ENCODE measurements at places on chromosomes 4 and X. TPM values are rescaled to one million over a fixed set of nuclear protein-coding genes. Genes with fewer than 3 reads are reported as not detected.

DNA sequence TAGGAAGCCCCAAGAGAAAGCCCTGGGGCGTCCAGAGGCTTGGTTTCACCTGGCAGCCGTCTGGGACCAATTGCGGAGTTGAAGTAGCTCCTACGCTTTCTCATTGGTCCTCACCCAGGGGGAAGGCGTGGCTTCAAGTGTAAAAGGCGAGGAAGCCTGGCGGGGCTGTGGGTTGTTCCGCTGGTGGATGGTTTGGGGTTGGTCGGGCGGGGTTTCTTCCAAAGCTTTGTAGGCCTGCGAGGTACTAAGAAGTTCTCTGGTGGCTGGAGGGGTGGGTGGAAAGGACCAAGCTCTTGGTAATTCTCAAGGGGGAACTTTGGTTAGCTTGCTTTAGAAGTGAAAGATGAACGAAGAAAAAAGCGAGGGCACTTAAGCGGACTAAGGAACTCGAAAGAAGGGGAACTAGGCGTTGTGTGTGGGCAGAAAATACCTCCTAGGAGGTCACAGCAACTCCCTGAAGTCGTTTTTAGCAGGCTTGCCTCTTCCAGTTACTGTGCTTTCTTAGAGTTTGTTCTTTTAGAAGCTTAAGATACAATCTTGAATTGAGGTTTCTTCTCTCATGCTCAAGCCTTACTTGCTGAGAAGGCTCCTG, 36.6 kb downstream of the CCNG2 start:
- H3K27me3 ChIP-seq, result no peaks in the 10 kb centered on the region
- no peak for DNase-seq
- H3K27ac ChIP-seq, result no peak overlapping the region
- H3K4me1 ChIP-seq, result peaks cover 17% of the 10 kb centered on the region
- H3K4me3 ChIP-seq, result no peak overlapping the region

GRCh38 chr4:90081432-90082144, 45.6 kb upstream of the CCSER1 start:
- H3K4me3 ChIP-seq, result no peak overlapping the region
- H3K27me3 ChIP-seq, result no peaks in the 10 kb centered on the region
- no peaks in the 10 kb centered on the region for H3K36me3 ChIP-seq
- no peak for DNase-seq

DNA sequence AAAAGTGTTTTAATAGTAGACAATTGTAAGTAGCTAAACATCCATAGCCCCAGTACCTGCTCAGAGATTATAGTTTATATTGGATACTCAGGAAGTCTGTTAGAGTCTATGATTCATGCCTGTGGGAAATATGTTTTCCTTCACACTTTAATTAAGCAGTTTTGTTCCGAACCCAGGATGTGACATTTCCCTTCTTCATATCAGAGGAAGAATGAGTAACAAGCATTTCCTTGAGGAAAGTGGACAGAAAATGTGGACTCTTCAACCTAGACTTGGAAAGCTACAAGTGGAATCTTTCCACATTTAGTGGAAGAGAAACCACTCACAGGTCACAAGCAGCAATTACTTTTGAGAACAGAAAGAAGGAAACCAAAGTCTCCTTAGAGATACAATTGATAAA, 419.4 kb downstream of the C4orf33 start:
- H3K27me3 ChIP-seq, result no peaks in the 10 kb centered on the region
- H3K36me3 ChIP-seq, result peaks cover 6% of the 10 kb centered on the region
- H3K27ac ChIP-seq, result no peak overlapping the region
- DNase-seq, result no peak

GRCh38 chr4:138816875-138817274, 198.7 kb upstream of the NOCT start:
- H3K4me1 ChIP-seq, result no peaks in the 10 kb centered on the region
- H3K27ac ChIP-seq, result no peak overlapping the region
- H3K27me3 ChIP-seq, result peaks cover 2% of the 10 kb centered on the region
- H3K4me3 ChIP-seq, result no peak overlapping the region

- no peaks in the 10 kb centered on the region for H3K27me3 ChIP-seq
- DNase-seq, result no peak
- H3K4me3 ChIP-seq, result no peak overlapping the region
These were observed 474.0 kb upstream of the NDST3 start for GRCh38 chr4:117560329-117560728.

DNA sequence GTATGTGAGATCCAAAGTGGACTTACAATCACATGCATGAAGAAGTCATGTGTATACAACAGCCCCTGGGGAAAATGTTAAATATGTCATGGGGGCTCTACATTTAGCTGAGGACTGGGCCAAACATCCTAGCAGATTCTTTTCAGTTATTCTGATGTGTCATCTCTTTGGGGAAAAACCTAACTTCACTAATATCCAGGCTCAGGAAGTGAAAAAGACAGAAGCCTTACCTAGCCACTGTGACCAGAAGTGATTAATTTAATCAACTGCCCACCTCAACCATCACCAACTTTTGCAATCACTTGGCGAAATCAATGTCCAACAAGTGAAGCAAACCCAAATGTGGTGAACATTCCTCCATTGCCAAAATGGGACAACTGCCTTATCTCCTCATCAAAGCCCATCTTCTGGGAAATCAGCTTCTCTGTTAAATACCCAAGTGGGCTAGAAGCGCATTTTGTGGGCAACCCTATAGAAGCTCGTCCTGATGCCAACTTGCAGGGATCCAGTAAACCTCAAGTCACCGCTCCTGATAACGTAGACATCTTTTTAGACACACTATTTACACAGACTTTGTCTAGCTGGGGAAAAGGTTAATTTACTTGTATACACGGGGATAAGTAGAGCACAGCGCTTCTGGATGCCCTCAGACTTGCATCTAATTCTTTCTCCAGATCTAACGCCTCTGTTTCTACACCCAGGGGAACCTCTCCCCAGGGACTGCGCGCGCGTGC, 1.4 kb upstream of the HHIP start:
- peak overlapping the region; percentile 82 for H3K4me3 ChIP-seq
- H3K36me3 ChIP-seq, result no peaks in the 10 kb centered on the region
- no peak for DNase-seq
- peaks cover 17% of the 10 kb centered on the region for H3K27me3 ChIP-seq

Gene AMTN
- not detected for total RNA-seq

Gene CLDN22
- total RNA-seq, result not detected

All from endothelial cell (in vitro differentiated cells).